Stimulated activated memory B cell treated with anti-CD40 and anti-IgM and Interleukin-4, amounts not matched to agents 10 μg/mL and 1 μg/mL and 100 μg/mL, for 72 hours (primary cell): ENCODE measurements at places on chromosomes 5 and 9.

DNA sequence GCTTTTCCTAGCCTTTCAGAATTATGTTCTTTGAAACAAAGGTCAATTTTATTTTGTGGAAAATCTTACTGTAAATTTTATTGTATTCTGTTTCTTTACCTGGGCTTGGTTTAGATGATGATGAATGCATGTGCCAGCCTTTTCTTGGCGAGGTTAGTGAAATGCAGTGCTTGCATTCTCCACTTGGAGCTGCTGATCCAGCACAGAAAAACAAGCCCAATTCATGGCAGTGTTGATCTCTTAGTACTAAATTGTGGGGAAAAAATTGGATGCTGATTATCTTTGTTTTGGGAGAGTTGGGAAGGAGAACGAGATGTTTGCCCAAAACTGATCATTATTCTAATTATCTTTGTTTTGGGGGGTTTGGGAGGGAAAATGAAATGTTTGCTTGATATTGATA, 3.7 kb downstream of the HABP4 start:
- no peak for ATAC-seq

GRCh38 chr9:138013836-138014562, 136.4 kb downstream of the CACNA1B start:
- no peak for ATAC-seq

DNA sequence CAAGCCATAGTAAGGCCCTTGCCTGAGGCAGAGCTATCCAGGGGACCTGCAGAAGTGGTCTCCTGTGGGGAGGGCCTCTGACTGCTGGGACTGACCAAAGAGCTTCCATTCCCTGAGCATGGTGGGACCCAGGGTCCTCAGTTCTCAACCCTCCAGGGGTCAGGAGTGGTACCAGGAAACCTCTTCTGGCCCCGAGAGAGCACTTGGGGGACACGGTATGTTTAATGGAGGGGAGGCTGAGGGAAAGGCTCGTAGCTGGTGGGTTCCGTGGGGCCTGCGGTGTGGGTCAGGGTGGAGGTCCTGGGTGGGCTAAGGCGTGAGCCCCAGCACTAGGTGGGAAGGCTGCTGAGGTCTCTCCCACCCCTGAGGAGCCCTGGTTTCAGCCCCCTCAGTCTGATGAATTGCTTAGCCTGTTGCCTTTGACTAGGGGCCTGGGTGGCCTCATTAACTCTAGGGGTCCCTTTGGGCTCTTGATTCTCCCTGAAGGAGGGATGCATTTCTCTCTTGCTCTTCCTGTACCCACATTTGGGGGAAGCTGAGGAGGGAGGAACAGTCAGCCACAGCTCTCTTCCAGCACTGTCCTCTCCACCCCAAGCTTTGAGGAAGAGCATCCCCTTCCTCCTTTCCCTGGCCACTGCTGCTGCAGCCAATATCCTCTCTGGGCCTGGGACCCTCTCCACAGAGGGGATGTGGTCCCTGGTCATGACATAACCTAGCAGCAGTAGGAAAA, 34.0 kb downstream of the CSF1R start:
- ATAC-seq, result no peak

- ATAC-seq, result peak; percentile 48
Observed at GRCh38 chr5:133232011-133232410, 180.2 kb downstream of the HSPA4 start.

GRCh38 chr5:82720213-82721086, 356.7 kb downstream of the TMEM167A start:
- no peak for ATAC-seq

DNA sequence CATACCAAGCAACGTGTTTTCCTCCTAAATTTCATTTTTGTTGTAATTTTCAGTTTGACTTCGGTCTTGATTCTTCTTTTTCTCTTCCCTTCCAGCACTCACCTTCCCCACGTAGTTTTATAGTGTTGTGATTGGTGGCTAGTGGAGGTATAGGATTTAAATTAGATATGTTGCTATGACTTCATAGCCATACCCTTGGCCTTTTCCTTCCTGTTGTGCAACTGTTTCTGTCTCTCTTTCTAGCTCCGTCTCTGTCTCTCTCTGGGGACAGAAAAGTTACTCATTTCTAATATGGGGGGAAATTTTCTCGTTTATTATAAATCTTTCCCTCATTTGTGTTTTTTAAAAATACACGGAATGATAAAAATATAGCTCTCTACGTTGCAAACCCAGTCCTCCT, 20.6 kb upstream of the C5orf24 start:
- ATAC-seq, result no peak

DNA sequence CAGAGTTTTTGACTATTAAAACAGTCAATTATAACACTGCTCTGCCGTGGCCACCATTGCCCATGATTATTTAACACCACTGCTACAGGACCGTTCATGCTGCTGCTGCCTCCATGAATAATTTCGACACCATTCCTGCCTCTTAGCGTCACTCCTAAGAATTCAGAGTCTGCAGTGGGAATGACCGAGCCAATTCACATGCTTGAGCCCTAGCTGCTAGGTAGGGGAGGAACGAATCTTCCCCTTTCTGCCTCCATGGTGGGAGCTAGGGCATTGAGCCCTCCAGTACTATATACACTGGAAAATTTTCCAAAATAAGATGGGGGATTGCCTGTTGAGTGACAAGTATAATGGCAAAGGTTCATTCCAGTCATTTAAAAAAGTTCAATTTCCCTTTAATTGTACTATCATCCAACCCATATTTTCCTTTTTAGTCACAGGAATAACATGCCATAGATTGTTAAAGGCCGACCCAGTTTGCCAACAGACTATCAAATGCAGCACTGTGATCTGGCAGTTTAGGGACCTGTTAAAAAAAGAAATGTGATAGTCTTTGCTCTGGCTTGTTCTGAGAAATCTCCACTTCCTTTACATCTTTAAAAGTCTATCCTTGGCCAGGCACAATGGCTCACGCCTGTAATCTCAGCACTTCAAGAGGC, 13.5 kb upstream of the B4GALT1 start:
- no peak for ATAC-seq
